Activated CD4-positive, alpha-beta T cell treated with anti-CD3 and anti-CD28 coated beads for 1 hour (primary cell): ENCODE measurements at places on chromosomes 13 and 19.
A peak's percentile ranks its signal among the peaks of the same experiment; 100 is the strongest.

DNA sequence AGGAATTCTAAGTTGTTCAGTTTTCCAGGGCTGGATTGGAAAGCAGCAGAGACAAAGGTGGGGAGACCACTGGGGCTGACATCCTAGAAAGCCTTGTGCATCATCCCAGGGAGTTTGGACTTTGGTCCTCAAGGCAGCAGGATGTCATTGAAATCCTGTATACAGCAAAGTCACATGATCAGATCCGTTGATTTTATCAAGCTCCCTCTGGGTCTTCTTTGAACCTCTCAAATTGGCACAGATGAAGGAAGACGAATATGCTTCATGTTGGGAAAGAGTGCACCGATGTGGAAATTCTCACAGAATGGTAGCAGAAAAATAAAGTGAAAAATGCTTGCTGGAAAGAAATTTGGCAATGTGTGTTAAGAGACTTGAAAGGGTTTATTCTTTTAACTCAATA, 149.8 kb upstream of the TMTC4 start:
- DNase-seq, result no peak

- DNase-seq, result no peak
Observed at GRCh38 chr19:37983916-37984315, 76.9 kb downstream of the SIPA1L3 start.

- no peak for DNase-seq
Observed at GRCh38 chr19:55958356-55958755, 10.7 kb downstream of the NLRP8 start.

DNA sequence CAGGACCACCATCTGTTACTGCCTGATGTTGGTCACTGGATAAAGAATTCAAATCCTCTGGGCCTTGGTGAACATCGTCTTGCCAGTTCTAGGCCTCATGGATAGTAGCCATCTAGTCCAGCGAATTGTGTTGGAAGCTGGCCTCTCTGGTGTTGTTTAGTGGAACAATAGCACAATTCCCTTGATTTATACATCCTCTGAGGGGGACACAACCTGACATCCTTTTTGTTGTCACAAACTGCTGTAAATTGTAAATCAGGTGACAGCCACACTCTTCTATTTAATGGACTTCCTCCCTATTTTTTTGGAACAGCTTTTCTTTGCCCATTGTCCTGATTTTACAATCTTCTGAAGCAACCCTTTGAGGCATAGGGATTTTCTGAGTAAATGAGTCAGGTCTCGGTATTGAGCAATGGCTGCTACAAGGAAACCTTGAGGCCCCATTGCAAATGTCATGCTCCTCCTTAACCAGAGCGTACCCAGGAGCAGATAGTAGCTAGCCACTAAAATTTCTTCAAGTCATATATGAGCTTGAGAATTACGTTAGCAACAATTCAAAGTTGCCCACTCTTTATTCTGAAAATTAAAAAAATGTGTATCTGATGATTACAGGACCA, 263.3 kb downstream of the COG6 start:
- DNase-seq, result no peak

- DNase-seq, result no peak
Observed at GRCh38 chr13:96730676-96731075, 263.6 kb downstream of the OXGR1 start.

GRCh38 chr19:37594982-37595382, 306 bp downstream of the ZNF540 start:
- DNase-seq, result peak; percentile 37
